ENCODE measurements at places on chromosomes 7 and 10.

DNA sequence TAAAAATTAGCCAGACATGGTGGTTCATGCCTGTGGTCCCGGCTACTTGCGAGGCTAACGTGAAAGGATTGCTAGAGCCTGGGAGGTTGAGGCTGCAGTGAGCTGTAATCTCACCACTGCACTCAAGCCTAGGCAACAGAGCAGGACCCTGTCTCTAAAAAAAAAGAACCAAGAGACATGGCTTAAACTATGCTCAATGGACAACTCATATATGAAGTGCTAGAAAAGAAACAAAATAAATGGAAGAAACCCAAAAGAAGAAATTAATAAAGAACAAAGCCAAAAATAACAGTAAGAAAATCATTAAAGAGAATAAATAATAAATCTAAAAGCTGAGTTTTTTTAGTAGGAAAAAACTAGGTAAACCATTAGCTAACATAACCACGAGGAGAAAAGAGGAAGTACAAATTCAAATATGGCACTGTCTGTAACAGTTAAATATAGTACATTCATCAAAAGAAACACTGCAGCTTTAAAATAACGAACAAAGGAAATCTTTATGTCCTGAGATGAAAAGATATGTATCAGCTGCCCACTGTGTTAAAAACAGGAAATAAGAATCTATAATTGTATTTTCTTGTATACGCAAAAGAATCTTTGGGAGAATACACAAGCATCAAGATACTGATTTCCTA is 48.7 kb downstream of the UPF2 start:
- no peak for DNase-seq

GRCh38 chr10:9262770-9263169 is 1208.3 kb downstream of the GATA3 start:
- no peak for DNase-seq

DNA sequence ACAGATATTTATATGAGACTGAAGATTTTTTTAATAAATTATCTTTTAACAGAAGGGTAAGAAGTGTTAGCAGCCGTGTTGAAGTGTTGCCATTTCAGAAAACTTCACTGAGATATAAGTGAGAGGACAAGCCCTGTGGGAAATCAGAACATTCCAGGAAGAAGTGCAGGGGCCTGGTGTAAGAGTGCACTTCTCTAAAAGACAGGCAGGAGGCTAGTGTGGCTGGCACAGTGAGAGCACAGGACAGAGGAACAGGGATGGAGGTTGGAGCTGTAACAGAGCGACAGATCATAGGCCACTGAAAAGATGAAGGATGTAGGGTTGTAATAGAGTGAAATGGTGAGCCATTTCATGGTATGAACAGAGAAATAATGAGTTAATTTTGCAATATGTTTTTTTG is 608.9 kb downstream of the SORCS1 start:
- no peak for DNase-seq

DNA sequence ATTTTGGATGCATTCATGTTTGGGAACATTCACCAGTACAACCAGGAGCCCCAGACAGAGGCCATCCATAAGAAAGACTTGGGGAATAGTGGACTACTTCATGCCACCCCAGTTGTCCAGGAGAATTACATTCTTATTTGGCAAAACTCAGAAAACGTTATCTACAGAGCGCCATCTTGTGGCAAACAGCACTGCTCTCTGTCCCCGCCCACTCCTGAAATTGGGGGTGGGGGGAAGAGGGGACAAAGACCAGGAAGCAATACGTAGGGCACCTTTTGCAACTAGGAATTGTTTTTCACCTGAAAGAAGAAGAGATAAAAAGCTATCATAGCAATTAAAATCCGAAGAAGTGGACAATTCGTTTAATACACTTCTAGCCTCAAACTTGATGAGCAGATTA is 134.6 kb upstream of the MGMT start:
- DNase-seq = peak; percentile 14

DNA sequence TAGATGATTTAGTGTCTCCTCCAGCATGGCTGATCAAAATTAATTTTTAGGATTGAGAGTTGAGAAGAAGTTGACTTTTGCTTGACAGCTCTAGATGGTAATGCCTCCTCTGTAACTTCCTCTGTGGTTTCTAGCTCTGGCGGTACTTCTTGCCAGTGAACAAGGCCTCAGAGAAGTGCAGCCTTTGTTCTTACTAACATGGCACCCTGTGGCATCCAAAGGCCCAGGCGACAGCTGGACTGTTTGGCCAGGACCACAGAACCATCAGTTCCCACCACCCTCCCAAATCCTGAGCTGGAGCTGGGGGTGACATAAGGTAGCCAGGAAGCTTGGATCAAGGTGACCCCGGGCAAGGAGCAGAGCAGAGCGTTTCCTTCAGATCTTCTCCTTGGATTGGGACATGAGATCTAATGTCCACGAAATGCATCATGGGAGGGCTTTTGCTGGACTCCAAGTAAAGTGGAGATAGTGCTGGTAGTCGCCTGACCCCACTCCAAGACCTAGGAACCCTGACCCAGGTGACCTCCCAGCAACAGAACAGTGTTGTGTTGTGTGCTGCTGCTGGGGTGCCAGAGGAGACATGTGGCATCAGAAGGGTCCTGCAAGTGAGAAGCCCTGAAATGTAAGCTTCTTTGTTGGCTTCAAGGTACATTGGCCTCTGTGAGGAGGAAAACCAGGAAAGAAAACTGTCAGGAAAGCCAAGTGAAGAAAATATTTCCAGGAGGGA is 41.8 kb downstream of the APBB1IP start:
- DNase-seq = no peak

- no peak for DNase-seq
These were observed 266.6 kb downstream of the DGKB start for GRCh38 chr7:14635955-14636354.

- no peak for DNase-seq
These were observed 335.1 kb downstream of the ADARB2 start for GRCh38 chr10:1402016-1402770.

- DNase-seq = peak; percentile 75
These were observed 515 bp upstream of the SLC4A2 start for GRCh38 chr7:151058781-151059366.

- DNase-seq = no peak
These were observed 82.8 kb downstream of the CDK6 start for GRCh38 chr7:92753614-92754013.

DNA sequence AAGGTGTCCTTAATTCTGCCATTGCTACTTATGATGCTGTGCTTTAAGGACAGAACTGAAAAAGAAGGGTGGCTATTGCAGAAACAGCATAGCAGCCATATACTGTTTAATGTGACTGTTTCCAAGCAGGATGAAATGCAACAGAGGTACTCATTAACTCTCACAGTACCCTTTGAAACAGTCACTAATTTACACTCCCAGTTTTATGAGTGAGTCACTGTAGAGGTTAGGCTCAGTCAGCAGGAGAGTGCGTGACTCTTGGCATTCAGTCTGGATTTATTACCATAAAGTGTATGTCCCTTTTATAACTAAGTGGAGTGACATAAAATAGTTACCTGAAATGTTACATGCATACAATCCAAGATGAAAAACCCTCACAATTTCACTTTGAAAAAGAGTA is 27.7 kb downstream of the ALDH18A1 start:
- DNase-seq = no peak

DNA sequence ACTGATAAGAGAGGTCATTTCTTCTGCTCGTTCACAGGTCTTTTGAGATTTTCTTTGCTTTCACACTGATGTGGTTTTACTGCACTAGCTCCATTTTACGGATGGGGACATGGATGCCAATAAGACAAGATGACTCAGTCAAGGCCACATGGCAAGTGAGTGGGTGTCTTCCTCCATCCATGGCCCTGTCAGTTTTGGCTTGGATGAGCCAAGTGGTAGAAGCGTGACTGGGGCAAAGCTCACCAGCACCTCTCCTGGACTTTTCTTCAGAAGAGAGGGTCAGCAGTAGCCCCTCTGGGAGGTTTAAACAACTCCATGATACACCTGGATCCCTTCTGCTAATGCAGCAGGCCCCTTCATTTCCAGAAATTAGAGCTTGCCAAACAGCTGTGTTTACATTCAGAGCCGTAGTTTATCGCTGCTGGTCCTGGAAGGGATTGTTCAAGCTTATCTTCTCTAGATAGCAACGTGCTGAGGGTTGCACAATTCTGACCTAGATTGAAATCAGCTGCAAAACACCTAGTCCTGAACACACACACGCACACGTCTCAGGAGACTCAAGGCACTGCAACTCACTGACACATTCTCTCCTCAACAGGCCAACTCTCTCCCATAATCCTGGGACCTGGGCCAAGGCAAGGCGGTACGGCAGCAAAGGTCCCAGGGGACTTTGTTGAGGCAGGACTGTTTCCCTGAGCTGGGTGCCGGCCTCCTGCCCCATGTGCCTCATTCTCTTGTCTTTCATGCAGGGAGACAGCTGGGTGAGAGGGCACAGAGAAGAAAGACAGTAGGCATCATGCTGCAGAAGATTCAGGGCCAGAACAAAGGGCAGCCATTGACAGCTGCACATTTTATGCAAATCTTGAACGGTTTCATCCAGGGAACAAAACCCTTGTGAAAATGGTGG is 14.2 kb upstream of the PDCD4 start:
- peak; percentile 60 for DNase-seq

GRCh38 chr10:131790021-131790420 is 110.8 kb upstream of the PPP2R2D start:
- peak; percentile 15 for DNase-seq

GRCh38 chr7:40428421-40428820 is 293.6 kb downstream of the SUGCT start:
- DNase-seq = no peak

DNA sequence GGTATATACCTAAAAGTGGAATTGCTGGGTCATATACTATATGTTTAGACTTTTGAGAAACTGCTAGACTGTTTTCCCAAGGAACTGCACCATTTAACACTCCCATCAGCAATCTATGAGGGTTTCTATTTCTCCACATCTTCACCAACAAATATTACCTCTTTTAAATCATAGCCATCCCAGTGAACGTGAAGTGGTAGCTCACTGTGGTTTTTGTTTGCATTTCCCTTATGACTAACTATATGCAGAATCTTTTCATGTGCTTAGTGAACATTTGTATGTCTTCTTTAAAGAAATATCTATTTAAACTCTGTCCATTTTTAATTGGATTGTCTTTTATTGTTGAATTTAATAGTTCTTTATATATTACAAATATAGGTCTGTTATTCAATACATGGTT is 115.8 kb upstream of the SEC61G start:
- peak; percentile 66 for DNase-seq

DNA sequence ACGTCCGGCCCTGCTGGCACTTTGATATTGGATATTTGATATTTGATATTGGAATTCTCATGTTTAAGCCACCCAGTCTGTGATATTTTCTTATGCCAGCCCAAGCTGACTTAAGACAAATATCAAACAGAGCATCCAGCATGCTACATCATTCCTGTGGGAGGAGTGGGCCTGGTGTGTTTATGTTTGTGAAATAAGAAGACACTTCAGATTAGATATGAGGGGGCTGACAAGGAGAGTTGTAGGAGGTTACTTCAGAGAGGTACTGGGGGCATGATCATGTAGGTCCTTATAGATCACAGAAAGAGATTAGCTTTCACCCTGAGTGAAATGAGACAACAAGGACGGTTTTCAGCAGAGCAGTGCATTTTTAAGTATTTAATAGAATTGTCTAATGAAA is 382.9 kb downstream of the SEMA3D start:
- no peak for DNase-seq

GRCh38 chr10:86958116-86958900 is at the start of gene SNCG:
TSS of gene SNCG (plus strand) at chr10:86958599. CDS start at chr10:86958698, 99 bp downstream.
- DNase-seq = peak; percentile 61

DNA sequence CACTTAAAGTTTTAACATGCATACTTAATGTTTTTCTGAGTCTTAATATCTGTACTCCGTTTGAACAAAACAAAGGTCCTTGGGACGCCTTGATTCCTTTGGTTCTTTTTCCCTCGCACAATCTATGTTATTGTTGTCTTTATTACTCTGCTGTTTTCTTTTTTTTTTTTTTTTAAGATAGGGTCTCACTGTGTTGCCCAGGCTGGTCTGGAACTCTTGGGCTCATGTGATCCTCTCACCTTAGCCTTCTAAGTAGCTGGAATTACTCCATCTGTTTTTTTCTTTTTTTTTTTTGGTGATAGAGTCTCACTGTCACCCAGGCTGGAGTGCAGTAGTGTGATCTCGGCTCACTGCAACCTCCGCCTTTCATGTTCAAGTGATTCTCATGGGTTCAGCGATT is 13.2 kb downstream of the MLLT10 start:
- no peak for DNase-seq

DNA sequence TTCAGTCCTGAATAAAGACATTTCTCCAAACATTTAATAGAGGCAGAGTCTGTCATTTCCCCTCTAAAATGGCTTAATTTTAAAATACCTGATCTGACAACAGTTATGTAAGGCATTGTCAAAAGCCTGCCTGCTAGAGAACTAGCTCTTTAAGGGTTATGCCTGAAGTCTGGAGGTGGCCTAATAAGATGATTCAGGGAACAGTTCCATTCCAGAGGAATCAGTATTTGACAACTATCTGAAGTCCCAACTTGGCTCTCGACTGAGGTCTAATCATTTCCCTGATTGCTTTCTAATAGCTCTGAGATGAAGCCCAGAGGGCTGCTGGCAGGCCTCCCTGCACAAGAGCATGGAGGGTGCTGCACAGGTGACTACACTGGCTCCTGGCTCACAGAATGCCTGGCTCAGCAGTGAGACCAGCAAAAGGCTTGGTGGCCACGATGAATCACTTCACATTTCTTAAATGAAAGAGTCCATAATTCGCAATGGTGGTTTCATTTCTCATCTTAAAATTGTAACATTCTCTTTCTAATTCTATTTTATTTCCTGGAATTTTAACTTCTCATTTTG is 509.6 kb upstream of the POM121L12 start:
- no peak for DNase-seq

GRCh38 chr10:100823194-100823593 is 77.8 kb downstream of the PAX2 start:
- DNase-seq = no peak

GRCh38 chr7:157481389-157481788 is 144.6 kb downstream of the DNAJB6 start:
- no peak for DNase-seq

GRCh38 chr10:88117869-88118632 is 254.6 kb downstream of the PTEN start:
- peak; percentile 51 for DNase-seq

GRCh38 chr10:70582793-70583668 is 19.5 kb downstream of the PRF1 start:
- no peak for DNase-seq
